ENCODE measurements at places on chromosomes 3 and 15. TPM values are rescaled to one million over a fixed set of nuclear protein-coding genes. Genes with fewer than 3 reads are reported as not detected.

DNA sequence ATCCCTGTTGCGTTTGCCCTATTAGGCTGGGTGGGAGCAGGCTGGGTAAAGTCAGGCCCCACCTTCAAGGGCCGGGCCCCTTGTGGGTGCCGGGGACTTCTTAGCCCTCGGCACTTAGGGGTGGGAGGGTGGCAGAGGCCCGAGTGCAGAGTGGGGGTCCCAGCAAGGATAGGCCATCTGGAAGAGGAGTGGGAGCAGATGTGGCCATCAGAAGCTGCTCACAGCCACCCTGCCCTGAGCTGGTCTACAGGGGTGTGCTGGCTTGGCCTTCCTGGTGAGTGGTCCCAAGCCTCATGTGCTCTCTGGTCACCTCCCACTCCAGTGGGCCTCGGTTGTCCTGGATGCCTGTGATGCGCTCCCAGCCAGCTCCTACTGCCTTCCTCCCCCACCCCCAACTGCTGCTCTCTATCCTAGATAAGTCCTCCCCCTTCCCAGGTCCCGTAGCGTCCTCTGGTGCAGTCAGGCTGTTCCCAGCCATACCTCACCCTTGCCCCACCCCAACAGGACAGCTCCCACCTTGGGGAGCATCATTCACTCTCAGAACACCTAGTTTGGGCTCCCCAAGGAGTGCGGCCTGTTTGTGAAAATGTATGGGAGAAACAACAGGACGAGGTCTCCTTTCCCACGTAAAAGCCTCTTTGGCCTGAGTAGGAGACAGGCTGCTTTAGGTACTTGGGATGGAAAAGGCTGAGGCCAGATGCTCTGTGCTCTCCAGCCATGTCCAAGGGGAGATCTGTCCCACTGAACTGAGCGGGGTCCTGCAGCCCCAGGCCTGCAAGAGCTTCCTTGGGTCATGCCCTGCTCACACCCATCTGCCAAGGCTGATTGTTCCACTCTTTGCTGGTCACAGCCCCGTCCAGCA lies 24.9 kb upstream of the PLXNA1 start:
- DNase-seq, result peak; percentile 7
- H3K36me3 ChIP-seq, result no peaks in the 10 kb centered on the region
- no peak overlapping the region for H3K4me3 ChIP-seq

DNA sequence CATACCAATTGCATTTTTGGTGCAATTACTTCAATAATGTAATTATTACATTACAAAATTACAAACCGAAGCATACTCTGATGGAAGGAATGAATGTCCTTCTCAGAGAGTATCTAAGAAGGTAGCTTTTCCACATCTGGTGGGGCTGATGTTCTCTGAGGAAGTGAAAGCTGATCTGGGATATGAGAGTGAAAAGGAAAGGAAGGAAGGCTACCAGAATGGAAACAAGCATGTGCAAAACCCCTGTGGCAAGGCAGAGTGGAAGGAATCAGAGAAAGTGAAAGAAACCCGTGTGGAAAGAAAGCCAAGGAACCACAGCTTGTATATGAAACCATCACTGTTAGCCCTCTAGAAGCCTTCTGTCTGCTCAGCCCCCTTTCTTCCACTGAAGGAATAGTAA lies 35.3 kb upstream of the GOLGA8A start:
- DNase-seq, result no peak
- H3K4me1 ChIP-seq, result no peaks in the 10 kb centered on the region
- H3K27me3 ChIP-seq, result no peaks in the 10 kb centered on the region
- H3K27ac ChIP-seq, result no peak overlapping the region

GRCh38 chr15:81379269-81379668 lies 5.3 kb upstream of the TMC3 start:
- H3K27ac ChIP-seq, result no peak overlapping the region
- no peak overlapping the region for H3K4me3 ChIP-seq
- no peak for DNase-seq
- H3K36me3 ChIP-seq, result no peaks in the 10 kb centered on the region

DNA sequence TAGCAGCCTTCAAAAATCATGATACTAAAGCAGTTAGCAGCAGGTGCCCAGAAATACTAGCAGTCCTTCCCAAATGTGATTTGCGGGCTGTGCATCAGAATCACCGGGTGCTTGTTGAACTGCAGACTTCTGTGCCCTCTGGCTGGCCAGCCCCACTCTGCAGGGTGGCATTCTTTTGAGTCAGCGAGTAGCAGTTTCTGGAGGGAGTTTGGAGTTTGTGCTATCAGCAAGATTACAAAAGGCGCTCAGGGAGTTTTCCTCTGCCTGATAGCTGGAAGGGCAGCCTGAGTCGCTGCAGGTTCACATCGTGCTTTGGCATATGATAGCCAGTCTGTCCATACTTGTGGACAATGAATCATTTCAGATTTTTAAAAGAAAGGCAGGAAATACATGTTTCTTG lies 57.6 kb downstream of the CLDN11 start:
- no peaks in the 10 kb centered on the region for H3K4me1 ChIP-seq
- no peaks in the 10 kb centered on the region for H3K36me3 ChIP-seq
- H3K27ac ChIP-seq, result no peak overlapping the region
- H3K4me3 ChIP-seq, result no peak overlapping the region
- no peaks in the 10 kb centered on the region for H3K27me3 ChIP-seq

GRCh38 chr15:87362531-87362930 lies 894.0 kb downstream of the NTRK3 start:
- no peak overlapping the region for H3K27ac ChIP-seq
- no peak overlapping the region for H3K4me3 ChIP-seq
- no peaks in the 10 kb centered on the region for H3K4me1 ChIP-seq
- no peaks in the 10 kb centered on the region for H3K36me3 ChIP-seq

DNA sequence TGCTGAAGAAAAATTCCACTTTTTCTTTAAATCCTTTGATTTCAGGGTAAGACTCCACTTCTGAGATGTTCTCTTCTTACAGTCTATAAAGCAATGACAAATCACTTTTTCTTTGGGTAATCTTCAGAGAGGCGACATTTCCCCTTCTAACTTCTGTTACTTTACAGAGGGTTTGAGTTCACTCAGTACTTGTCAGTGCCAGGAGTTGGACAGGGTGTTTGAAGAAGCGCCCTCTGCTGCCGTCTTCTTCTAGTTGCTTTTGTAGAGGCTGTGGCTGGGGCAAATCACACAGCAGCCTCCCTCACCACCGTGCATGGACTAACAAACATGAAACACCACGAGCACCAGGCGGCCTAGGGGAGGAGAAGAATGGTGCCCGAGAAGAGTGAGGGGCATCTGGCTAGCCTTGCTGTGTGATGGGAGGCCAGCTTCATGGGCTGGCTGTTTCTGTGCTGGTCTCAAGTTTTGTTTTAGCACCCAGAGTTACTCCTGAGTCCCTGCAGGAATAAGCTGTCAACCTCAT lies at the start of gene CD80:
CD80 (minus strand) TSS at position 174 of the 523 bp plus-strand sequence. CDS start 1,886 bp downstream, outside the sequence.
- peak; percentile 79 for DNase-seq
- H3K36me3 ChIP-seq, result no peaks in the 10 kb centered on the region
- no peak within 1 kb of the TSS for H3K27ac ChIP-seq
- no peak within 1 kb of the TSS for H3K4me3 ChIP-seq

GRCh38 chr3:132643366-132643765 lies 16.2 kb downstream of the ACAD11 start:
- DNase-seq, result no peak
- H3K36me3 ChIP-seq, result peaks cover 4% of the 10 kb centered on the region
- no peak overlapping the region for H3K27ac ChIP-seq
- no peak overlapping the region for H3K4me3 ChIP-seq

DNA sequence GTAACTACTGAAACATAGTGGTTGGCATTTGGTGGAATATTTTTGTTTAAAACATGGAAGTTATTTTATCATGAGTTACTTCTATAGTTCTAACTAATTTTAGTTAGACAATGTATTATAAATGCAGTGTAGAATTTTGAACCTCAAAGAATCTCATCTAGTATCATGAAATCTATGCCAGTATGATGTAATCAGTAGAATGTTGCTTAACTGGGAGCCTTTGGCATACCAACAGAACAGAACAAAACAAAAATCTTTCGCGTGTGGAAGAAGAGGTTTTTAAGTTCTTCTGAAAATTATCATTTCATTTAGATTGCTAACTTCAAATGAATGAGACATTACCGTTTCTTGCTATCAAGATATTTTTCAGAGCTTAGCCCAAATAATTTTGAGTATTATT lies 98.4 kb upstream of the LRRFIP2 start:
- peaks cover 9% of the 10 kb centered on the region for H3K4me1 ChIP-seq
- H3K4me3 ChIP-seq, result no peak overlapping the region
- no peak for DNase-seq
- H3K27ac ChIP-seq, result no peak overlapping the region

GRCh38 chr15:71357321-71357732 lies 242.1 kb downstream of the THSD4 start:
- no peak overlapping the region for H3K27ac ChIP-seq
- no peaks in the 10 kb centered on the region for H3K27me3 ChIP-seq
- peaks cover 5% of the 10 kb centered on the region for H3K4me1 ChIP-seq
- DNase-seq, result peak; percentile 20
- no peak overlapping the region for H3K4me3 ChIP-seq

DNA sequence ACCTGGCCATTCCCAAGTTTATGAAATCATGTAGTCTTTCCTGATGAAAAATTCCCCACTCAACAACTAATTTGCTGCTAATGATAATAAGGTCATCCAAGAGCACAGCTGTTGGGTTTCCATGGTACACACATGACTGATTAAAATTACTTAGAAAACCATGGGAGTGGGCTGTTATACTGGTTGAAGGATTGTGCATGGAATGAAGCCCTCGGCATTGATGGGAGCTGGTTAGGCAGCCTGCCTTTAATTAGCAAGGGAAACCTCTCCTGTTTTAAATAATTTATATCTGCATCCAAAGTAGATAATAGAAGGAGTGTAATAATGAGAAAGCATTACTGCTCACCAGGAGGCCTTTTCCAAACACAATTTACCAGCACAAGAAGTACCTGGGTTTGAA lies 235.1 kb upstream of the CFAP20DC start:
- no peak for DNase-seq
- no peak overlapping the region for H3K4me3 ChIP-seq
- H3K27me3 ChIP-seq, result no peaks in the 10 kb centered on the region
- H3K36me3 ChIP-seq, result no peaks in the 10 kb centered on the region

DNA sequence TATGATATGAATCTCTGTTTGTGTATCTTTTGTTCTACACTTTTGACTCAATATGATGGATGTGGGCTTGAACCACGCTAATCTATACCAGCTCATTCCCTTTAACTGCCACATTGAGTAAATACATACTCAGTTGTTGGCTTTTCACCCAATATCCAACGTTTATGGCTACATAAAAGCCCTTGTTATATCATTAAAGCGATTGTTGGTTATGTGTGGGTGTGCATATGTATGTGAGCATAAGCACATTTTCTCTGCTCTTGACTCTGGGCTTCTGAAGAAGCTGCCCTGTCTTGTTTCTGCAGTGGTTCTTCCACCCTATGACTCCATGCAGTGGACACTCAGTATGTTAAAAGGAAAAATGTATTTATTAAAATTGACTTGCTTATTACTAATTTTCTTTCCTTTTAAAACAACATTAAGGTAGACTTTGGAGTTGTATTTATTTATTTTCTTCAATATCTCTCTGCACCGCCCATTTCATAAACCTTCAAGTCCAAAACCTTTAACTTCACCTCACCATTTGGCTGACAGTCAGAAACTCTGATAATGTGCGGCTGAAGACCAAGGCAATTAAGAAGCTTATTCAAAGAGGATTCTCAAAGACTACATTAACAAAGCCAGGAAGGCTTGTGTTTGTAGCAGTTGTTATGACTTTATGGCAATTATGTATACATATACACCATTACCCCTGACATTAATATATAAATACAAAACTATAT lies 156.1 kb downstream of the THRB start:
- no peak overlapping the region for H3K27ac ChIP-seq
- H3K4me1 ChIP-seq, result no peaks in the 10 kb centered on the region
- H3K27me3 ChIP-seq, result no peaks in the 10 kb centered on the region
- no peak for DNase-seq
- H3K4me3 ChIP-seq, result no peak overlapping the region
- H3K36me3 ChIP-seq, result no peaks in the 10 kb centered on the region

- no peaks in the 10 kb centered on the region for H3K4me1 ChIP-seq
- H3K27ac ChIP-seq, result no peak overlapping the region
- no peak for DNase-seq
- H3K36me3 ChIP-seq, result no peaks in the 10 kb centered on the region
- no peak overlapping the region for H3K4me3 ChIP-seq
- H3K27me3 ChIP-seq, result no peaks in the 10 kb centered on the region
These were observed 346.2 kb upstream of the CBLB start for GRCh38 chr3:106215047-106215446.

- H3K4me3 ChIP-seq, result no peak overlapping the region
- H3K27ac ChIP-seq, result no peak overlapping the region
- H3K4me1 ChIP-seq, result no peaks in the 10 kb centered on the region
These were observed 327.3 kb upstream of the GBE1 start for GRCh38 chr3:82088749-82089148.

Gene EIF4G1
- 213 TPM for total RNA-seq

Gene GABRA5
- total RNA-seq, result 0.66 TPM

Gene RLBP1
- not detected for total RNA-seq

Gene ILDR1
- 2.9 TPM for total RNA-seq

Gene HACL1
- total RNA-seq, result 19.5 TPM

Gene LMAN1L
- total RNA-seq, result not detected

Gene NME9
- not detected for total RNA-seq

Gene KIF15
- total RNA-seq, result not detected

Gene TLR9
- total RNA-seq, result not detected

Gene NOX5
- not detected for total RNA-seq

Gene CCDC54
- total RNA-seq, result not detected

Measured in body of pancreas (tissue), 4 donors.